ENCODE measurements at places on chromosomes 3 and 15.

DNA sequence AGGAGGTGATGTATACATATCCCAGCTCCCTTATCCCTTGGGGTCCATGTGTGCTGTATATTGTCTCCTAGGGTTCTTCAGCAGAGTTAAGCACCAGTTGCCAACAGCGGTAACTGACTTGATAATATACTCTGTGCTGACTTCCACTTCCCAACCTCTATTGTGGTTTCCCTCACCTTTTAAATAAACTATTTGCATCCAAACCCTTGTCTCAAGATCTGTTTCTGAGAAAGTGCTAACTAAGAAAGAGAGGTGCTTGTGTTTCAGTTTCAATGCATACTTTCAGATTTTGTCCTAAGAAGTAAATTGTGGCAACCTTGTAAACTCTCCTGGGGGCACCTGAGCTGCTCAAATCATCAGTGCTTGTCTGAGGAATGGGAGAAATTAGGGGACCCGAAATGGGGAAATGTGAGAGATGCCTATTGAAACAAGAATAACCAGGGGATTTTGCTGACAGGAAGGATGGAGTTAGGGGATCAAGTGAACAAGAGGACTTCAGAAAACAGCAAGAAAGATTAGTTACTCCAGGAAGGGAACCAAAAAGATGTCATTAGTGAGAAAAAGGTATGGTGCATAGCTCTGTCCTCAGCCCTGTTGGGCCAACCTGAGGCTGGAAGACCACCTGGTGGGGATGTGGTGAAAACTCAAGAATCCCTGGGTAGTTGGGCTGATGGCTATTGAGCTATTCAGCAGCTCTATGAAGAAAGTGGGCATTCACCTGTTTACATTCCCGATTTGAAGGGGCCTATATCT, 50.9 kb upstream of the MRPL3 start:
- DNase-seq = no peak

DNA sequence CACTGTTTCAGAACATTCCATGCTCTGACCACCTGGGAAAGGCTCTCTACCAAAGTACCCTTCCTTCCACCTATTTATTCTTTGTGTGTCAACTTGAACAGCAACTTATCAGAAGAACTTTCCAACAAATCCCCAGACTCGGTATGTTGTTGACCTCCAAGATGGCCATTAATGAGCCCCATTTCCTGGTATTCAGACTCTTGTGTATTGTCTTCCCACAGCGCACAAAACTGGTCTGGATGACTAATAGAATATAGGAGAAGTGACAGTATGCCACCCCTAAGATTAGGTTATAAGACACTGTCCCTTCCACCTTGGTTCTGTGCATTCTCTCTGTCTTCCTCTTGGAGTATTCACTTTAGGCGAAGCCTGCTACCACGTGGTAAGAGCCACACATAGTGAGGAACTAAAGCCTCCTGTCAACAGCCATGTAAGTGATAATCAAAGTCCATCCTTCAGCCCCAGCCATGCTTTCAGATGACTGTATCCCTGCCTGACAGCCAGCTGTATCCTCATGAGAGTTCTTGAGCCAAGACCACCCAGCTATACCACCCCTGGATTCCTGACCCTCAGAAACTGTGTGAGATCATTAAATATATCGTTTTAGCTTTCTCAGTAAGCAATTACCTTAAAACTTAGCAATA, 481.7 kb downstream of the MAGI1 start:
- DNase-seq = no peak

GRCh38 chr3:108292905-108293328, 3.4 kb upstream of the HHLA2 start:
- no peak for DNase-seq

- no peak for DNase-seq
These were observed 94.7 kb downstream of the RAB11A start for GRCh38 chr15:65963911-65964482.

DNA sequence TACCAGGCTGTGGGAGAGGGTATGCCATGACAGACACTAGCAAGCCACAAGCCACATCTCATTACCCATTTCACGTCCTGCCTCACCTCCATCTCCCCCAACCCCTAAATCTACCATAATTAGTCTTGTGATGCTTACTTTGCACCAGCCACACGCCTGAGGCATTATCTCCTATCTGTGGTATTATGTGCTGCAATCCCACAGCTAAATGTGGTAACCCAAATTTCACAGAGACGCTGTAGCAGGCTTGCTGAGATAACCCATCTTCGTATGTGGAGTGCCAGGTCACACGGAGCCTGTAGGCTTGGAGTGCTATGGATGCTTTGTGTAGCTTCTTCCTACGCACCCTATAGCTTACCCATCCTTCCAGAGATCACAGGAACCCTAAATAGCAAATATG, 256.7 kb upstream of the KCNH8 start:
- no peak for DNase-seq

All from hematopoietic multipotent progenitor cell treated with erythropoietin and hydrocortisone succinate and interleukin-3 and kit ligand, for 17 days (in vitro differentiated cells).